ENCODE measurements at places on chromosomes 12 and 14.

DNA sequence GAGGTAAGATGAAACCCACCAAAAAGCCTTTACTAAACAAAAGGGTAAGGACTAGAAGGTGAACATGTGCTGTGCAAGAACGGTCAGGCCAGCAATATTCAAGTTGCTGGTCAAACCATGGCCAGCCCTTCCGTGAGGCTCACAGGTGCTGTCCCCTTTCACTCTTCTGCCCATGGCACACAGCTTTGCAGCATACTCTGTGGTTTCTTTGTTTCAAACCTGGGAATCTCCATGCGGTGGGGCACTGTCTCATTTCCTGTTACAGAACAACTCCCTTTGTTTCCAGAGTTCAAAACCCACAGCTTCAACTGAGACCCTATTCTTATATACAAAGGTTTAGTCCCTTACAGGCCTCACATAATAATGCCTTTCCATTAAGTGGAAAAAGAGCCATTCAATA is 1.7 kb upstream of the OVCH1 start:
- no peak for DNase-seq

DNA sequence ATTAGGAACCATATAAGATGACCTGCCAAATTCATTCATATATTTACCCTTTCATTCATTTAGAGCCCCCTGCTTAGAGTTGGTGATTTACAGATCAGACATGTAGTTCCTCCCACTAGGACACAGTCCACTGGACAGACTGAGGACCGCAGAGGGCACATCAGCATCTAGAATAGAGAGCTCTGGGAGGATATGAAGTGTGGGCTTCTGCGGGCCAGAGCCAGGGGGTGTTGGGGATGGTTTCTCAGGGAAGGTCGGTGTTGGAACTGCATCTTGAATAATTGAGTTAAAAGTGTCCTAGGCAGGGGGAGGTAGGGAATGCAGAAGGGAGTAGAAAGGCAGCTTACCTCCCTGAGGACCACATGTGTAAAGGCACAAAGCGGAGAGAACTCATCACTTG is 42.9 kb downstream of the KLC1 start:
- DNase-seq: no peak

- DNase-seq: no peak
Measured at GRCh38 chr14:103716091-103716801, 636 bp downstream of the ZFYVE21 start.

DNA sequence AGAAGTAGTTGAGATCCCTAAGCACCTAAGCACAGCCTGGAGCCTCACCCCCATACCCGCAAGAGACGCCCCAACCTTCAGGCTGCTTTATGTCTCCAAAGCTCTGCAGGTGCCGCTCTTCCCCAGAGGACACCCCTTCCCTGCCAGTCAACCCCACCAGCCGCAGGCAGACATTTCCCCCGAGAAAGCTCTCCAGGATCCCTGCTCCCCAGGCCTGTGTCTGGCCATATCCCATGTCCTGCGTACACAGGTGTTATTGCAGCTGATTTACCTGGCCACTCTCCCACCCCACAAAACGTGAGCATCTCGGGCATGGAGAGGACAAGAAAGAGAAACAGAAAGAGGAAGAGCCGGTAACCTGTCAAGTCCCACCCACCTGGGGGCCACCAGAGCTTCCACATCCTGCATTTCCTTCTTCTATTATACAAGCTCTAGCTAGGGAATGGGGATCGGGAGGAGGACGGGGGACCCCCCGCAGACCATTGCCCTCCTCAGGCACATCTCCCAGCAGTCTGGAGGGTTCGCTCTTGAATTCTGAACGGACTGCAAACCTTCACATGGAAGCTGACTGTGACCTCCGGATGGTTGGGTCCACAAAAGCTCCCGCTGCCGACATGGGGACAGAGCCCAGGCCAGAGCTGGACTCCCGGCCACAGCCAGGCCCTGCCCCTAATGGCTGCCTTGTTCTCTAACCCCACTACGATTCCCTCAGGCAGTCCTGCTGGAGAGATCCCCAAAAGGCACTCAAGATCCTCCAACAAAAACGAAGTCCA is 17.6 kb downstream of the CCDC88C start:
- DNase-seq: no peak

DNA sequence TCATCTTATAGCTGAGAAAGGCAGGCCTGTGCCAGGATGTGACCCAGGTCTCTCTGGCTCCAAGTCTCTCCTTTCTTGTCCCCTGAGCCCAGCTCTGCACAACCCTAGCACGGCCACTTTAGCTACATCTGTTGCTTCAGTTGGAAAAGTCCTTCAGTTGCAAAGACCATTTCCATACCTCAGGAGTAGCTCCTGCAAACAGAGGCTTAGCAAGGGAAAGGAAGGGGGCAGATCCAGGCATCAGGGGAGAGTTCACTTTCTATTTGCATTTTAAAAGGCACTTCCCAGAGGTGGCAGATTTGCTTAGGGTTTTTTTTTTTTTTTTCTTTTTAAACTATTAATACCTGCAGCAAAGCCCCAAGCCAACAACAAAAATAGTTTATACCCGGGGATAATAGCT is 3.0 kb upstream of the PITPNM2 start:
- DNase-seq: peak; percentile 31

- no peak for DNase-seq
Measured at GRCh38 chr12:122032580-122032979, 10.9 kb downstream of the BCL7A start.

DNA sequence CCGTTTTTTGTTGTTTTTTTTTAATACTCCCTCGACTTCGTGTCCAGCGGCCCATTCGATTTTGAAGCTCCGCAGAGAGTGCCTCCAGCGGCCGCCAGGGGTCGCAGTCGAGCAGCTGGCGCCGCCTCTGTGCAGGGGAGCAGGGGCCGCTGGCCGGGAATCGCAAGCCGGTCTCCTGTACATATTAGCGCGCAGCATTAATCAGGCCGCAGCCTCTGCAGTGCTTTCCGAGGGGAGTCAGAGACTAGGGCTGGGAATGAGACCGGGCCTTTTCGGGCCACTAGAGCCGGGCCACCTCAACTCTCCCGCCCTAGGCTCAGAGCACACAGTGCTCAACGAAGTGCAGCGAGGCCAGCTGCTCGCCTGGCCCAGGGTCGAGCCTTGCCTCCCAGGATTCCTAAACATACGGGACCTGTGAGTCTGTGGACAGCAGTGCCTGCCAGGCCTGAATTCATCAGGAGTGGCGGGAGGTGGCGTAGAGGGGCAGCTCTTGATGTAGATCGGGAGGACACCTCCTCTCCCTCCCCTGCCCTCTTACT is 81.8 kb downstream of the EMP1 start:
- peak; percentile 91 for DNase-seq

DNA sequence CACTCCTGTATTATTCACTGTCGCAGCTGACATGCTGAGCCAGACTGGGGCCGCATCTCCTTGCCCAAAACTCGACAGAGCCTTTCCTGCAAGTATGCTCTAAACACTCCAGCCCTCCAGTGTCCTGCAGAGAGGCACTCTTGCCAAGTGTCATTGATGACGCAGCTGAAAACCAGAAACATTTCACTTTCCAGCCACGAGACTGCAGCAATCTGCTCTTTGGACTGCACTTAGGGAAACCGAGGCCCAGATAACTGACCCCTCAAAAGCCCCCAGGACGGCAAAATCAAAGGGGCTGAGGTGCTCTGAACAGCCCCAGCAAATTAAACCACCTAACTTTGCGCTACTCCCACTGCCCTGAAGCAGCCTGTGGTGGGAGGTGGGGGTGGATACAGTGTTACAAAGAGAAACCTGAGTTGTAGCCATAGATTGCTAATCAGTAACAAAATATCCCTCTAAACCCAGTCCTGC is 2.6 kb downstream of the CCDC85C start:
- DNase-seq: no peak

GRCh38 chr12:27672643-27673042 is 23.6 kb upstream of the REP15 start:
- DNase-seq: no peak

DNA sequence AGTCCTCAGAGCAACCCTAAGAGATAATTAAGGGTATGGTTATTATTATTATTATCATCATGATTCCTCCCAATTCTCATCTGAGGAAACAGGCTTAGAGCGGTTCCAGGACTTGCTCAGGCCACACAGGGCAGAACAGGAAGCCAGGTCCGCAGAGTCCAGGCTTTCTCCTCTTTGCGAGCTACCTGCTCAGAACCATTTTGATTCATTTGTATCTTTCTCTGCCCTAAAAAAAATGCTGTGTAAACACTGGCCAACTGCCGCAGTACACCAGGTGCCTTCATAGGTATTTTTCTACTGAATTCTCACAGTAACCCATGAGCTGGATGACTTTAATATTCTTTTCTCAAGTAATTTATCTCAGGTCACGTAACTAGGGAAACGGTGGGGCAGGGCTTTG is 45.3 kb downstream of the ST8SIA1 start:
- DNase-seq: no peak

GRCh38 chr12:26271889-26272492 is 76.6 kb downstream of the SSPN start:
- DNase-seq: no peak

DNA sequence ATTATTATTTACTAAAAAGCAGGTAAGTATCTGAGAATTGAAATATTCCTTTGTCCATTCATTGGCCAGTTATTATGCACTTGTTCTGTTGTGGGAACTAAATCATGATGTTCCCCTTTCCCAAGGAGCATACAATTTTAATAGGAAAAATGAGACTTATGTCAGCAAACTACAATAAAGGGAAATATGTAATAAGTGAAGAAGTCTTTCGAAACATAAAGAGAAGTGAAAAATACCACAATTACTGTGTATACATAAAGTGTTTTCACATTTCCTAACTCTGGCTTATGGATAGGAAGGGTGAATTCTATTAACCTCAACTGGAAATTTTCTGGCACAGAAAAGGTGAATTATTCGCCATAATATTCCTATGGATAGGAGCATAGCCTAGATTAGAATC is 78.4 kb upstream of the DNM1L start:
- DNase-seq: no peak

DNA sequence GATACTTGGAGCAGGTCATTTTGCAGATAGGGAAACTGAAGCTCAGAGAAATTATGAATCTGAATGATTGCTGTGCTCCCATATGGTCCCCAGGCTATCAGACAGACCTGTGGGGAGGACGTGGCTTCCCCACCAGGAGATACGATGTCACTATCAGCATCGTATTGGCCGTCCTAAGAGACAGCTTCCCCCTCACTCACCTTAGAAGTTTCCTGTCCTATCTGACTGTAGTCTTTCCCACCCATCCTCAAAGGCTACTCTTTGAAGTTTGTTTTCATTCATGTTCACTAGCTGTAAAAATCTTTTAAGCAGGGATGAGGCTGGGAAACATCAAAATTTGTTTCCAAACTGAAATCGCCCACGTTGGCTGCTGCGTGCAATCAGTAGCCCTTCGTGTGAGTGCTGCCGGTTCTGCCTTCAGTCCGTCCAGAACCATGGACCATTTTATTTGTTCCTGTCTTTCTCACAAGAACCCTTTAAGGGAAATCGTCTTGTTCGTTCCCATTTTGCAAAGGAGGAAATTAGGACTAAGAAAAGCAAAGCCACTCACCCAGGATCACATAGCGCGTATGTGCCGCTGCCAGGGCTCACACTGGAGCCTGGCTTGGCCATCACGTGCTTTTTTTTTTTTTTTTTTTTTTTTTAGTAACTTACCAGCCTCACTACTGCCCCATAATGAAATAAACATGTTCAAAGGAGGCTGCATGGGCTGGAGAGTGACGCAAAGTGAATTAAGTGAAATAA is 1.0 kb upstream of the KDM2B start:
- no peak for DNase-seq

DNA sequence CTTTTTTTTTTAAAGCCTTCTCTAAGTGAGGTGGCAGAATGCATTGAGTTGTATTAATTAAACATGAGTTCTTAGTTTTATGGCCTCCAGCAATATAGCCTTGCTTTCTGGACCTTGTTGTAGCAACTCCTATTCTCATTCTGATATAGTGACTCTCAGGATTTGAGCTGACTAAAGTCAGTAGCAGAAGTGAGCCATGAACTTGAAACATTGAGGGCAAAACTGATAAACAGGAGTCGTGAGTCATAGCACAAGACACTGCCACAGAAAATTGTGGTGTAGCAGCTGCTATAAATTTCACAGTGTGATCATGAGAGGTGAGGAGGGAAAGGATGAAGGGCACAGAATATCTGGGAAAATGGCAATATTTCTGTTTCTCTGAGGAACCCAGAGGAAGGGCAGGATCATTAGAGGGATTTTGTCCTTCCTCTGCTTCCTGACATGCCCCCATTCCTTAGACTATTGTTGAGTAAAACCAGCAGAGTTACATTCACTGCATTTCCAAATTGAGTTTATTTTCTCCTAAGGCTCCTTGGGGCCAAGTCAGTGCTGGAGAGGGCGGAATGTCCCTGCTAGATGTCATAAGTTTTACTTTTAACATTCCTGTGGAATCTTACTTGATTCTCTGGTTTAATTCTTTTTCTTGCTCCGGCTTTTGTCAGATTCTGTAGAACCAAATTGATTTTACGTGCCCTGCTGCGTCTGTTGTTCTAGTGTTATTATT is 7.5 kb downstream of the KLRG1 start:
- DNase-seq: no peak

- DNase-seq: peak; percentile 70
Measured at GRCh38 chr14:38255673-38256532, at the start of gene CLEC14A. Gene CLEC14A, minus strand, starts transcription at chr14:38256093. Its CDS starts 71 bp downstream, at chr14:38256022.

GRCh38 chr12:21509768-21510167 is 8.2 kb downstream of the GOLT1B start:
- DNase-seq: no peak

GRCh38 chr14:94163796-94164195 is 10.3 kb upstream of the PPP4R4 start:
- DNase-seq: no peak

DNA sequence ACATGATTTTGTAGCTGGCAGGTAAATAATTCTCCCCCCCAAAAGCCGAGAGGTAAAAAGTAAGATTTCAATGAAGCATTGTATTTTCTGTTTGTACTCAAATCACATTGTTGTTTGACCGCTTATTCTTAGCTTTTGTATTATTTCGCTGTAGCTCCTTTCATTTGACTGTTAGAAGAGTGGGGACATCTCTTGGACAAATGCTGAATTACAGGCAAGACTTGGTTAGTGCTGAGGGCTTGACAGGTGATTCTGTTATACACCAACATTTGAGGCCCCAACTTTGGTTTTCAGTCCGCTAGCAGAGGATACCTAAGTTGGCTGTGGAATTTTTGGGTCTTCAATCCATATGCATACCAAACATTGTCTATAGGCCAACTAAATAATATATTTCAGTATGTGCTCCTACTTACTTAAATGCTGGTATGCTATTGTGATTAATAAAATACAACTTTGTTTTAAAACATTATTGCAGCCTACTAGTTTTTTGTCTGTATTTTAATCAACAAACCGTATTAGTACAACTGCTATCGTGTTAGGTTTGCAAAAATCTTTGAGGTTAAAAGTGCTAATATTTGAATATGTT is 102.2 kb downstream of the ERC1 start:
- no peak for DNase-seq

GRCh38 chr14:31536201-31536960 is 24.8 kb upstream of the NUBPL start:
- DNase-seq: no peak

- peak; percentile 22 for DNase-seq
Measured at GRCh38 chr14:101242442-101243385, 318.6 kb upstream of the DIO3 start.

DNA sequence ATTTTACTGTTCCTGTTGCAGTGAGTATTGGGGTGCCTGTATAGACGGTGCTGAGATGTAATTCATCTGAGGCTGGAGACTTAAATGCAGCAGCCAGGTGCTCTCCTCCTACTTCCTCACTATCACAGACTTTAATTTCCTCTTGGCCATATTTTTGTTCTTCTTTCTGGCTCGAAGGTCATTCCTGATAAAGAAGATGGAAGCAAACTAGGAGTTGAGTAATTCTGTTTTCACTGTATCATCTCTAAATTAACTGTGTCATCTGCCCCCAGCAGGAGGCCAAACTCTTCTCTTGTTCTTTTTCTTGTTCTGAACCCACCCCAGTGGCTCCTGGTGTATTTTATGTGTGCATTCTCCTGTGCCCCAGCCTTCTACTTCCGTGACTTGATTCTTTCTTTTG is 141.7 kb upstream of the ARHGAP5 start:
- DNase-seq: no peak
